Peyer's patch (tissue), 4 donors: ENCODE measurements at places on chromosomes 5 and 9. TPM values are rescaled to one million over a fixed set of nuclear protein-coding genes. Genes with fewer than 3 reads are reported as not detected.

DNA sequence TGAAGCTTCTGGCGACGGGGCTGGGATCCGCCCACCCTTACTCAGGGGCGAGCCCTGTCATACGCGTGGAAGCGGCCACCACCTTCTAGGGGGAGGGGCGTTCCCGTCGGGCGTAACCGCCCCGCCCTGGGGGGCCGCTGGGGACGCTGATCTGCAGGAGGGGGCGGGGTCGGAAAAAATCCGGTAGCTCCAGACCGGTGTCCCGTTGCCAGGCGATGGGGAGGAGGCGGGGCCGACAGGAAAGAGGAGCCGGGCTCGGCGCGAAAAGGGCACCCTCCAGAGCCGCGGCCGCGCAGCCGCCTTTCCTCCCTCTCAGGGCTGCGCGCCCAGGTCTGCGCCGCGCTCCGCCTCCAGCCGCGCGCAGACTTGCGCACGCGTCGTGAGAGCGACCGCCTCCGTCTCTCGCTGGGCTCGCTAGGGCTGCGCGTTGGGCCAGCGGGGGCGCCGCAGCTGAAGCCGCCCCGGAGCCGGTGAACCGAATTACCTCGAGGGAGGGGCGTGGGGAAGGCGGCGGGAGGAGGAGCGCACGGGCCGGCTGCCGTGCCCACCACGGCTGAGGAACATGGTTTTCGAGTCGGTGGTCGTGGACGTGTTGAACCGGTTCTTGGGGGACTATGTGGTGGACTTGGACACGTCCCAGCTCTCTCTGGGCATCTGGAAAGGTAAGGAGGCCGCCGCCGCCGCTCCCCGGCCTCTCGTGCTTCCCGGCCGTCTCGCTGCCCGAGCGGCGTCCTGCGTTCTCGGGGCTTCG lies at the start of gene VPS13A:
VPS13A (plus strand) TSS at position 392 of the 751 bp plus-strand sequence; CDS start at position 563, 171 bp downstream.
- no peaks in the 10 kb centered on the region for H3K27me3 ChIP-seq
- H3K36me3 ChIP-seq = no peaks in the 10 kb centered on the region
- H3K4me3 ChIP-seq = peak within 1 kb of the TSS; percentile 77
- DNase-seq = peak; percentile 94
- H3K4me1 ChIP-seq = no peaks in the 10 kb centered on the region
- H3K27ac ChIP-seq = peak within 1 kb of the TSS; percentile 87

GRCh38 chr5:58847041-58847440 lies 264.2 kb downstream of the RAB3C start:
- H3K4me1 ChIP-seq = no peaks in the 10 kb centered on the region
- no peak overlapping the region for H3K4me3 ChIP-seq
- DNase-seq = no peak

GRCh38 chr9:126303488-126303887 lies 23.1 kb upstream of the MVB12B start:
- no peaks in the 10 kb centered on the region for H3K4me1 ChIP-seq
- no peaks in the 10 kb centered on the region for H3K36me3 ChIP-seq
- H3K4me3 ChIP-seq = no peak overlapping the region
- H3K27me3 ChIP-seq = no peaks in the 10 kb centered on the region
- DNase-seq = no peak

DNA sequence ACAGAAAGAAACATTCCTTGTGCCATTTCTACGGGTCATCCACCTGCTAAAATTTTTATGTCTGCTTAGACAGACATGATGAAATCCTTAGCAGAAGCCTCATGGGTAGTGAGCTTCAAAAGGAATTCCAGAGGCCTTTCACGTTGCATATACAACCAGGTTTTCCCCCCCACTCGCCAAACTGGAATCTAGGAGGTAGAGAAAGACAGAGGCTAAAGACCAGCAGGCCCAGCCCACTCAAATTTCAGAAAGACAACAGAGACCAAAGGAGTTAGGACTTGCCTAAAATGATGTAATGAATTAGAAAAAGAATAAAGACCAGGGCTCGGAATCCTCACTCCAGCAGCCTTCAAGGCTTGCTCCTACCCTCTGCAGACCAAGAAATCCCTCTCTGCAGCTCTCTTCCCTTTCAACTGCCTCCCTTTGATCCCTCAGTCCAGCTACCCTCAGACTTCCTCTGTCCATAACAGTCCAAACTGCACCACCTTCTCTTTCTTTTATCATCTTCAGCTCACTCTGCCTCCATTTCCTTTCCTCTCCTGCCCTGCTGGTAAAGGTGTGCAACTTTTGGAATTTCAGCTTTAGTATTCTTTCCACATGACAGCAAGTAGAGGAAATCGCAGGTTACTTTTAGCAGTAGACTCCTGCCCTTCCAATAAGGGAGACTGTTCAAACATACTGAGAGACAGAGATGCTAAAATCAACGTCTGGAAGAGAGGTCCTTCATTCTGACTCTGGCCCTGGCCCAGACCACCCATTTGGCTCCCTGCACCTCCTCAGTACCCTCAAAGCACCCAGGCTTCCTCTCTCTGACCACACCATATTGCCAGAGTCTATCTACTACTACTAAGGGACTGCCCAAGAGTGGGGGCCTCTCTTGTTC lies 8.9 kb downstream of the B4GALT1 start:
- no peak overlapping the region for H3K4me3 ChIP-seq
- H3K4me1 ChIP-seq = peaks cover 73% of the 10 kb centered on the region

CERCAM gene
- total RNA-seq = 4.5 TPM

- DNase-seq = no peak
- H3K4me3 ChIP-seq = no peak overlapping the region
- H3K4me1 ChIP-seq = no peaks in the 10 kb centered on the region
- H3K27me3 ChIP-seq = no peaks in the 10 kb centered on the region
Observed at GRCh38 chr5:129724222-129724621, 23.7 kb upstream of the MINAR2 start.

- no peaks in the 10 kb centered on the region for H3K27me3 ChIP-seq
- H3K4me1 ChIP-seq = no peaks in the 10 kb centered on the region
- no peak overlapping the region for H3K27ac ChIP-seq
- no peak overlapping the region for H3K4me3 ChIP-seq
- H3K36me3 ChIP-seq = no peaks in the 10 kb centered on the region
- DNase-seq = peak; percentile 21
Observed at GRCh38 chr5:172502969-172503368, 48.6 kb upstream of the SH3PXD2B start.

- no peaks in the 10 kb centered on the region for H3K4me1 ChIP-seq
- H3K27me3 ChIP-seq = no peaks in the 10 kb centered on the region
- H3K36me3 ChIP-seq = no peaks in the 10 kb centered on the region
- H3K4me3 ChIP-seq = no peak overlapping the region
Observed at GRCh38 chr9:84121991-84122523, 141.5 kb downstream of the RMI1 start.

GABRP gene
- total RNA-seq = 0.76 TPM
